ENCODE measurements at places on chromosomes 3 and 15.

GRCh38 chr3:197528190-197528589, 27.6 kb downstream of the BDH1 start:
- no peak for DNase-seq

DNA sequence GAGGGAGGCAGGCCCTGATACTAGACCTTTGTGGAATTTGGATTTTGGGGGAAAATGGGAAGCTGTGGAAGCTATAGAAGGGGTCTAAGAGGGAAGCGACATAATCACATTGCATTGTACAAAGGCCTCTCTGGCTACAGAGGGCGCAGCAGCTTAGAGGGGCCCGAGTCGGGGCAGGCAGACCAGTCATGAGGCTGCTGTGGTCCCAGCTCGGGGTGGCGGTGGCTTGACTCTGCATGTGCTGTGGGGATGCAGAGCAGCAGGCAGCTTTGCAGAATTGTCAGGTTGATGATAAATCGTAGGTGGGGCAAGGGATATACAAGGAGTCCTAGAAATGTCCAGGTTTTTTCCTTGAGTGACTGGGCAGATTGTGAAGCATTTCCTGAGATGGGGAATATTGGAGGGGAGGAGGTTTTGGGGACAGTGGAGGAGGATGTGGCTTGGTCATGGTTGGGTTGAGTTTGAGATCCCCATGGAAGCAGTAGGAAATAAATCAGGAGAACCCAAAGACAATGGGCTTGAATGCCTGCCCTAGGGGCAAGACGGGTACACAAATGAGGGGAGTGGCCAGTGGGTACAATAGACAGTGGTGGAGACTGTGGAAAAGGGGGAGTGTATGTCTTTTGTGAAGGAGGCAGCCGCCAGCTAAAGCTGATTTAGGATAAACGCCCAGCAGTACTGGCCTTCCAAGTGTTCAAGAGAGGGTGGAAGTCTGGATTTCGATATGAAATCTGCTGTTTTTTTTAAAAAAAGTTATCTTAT, 94.1 kb downstream of the HMG20A start:
- no peak for DNase-seq

DNA sequence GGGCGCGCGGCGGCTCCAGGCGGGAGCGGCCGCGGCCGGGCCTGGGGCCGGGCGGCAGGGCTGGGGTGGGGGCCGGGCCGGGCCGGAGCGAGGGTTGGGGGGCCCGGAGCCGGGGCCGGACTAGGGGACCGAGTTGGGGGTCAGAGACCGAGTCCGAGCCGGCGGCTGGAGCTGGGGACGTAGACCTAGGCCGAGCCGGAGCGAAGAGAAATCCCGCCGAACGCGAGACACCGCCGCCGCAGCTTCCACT, 37.3 kb downstream of the HMCES start:
- DNase-seq, result no peak

- no peak for DNase-seq
Measured at GRCh38 chr15:85026304-85027032, 44.8 kb downstream of the PDE8A start.

DNA sequence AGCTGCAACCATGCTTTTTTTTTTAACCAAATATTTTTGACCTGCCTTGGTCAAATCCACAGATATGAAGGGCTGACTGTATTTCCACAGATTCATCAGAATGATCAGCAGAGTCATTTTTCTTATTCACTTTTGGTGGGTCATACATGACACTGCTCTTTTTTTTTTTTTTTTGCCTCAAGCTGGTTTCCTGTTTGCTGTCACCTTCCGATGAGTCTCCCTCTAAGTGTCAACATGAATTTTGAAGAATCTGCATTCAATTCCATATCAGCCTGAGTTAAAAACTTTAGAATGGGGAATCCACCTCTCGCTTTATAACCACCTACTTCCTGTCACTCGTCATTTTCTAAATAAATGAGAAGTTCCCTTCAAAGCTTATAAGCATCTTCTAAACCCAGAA, 2.2 kb upstream of the SLC12A8 start:
- no peak for DNase-seq

DNA sequence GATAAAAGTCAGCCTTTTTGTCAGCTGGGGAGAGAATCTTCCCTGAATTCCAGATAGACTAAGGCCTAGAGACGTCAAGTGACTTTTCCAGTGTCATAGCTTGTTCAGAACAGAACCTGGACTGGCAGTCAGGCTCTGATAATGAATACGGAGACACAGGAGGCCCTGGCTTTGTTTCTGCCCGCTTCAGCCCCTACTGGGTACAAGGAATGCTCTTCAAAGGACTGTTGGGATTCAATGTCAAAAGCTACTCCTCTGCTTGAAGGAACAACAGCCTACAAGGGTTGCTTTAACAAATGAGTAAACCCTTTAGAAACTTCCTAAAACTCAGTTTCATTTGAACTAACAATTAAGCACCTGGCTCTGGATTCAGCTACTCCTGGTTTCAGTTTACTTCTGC, 412.3 kb downstream of the OXSM start:
- no peak for DNase-seq

DNA sequence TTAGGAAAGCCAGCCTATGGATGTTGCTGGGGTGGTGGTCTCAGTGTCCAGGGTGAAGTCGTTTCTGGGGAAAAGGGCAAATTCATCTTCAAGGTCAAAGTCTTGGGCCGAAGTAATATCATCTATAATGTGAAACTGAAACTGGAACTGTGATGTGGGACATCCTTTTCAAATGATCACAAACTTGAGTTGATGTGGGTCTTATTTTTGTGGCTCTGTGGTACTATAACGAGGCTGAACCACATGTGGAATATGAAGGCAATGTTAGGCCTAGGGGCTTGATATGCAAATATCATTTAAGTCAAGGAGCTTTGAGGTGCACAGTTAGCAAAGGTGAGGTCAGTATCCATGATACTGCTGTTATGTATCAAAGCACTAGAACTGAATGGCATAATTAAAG, 1.5 kb upstream of the CD200R1L start:
- DNase-seq, result no peak

GRCh38 chr3:86629511-86629910, 361.4 kb downstream of the VGLL3 start:
- no peak for DNase-seq

- DNase-seq, result no peak
Measured at GRCh38 chr3:80537680-80538079, 769.9 kb upstream of the ROBO1 start.

DNA sequence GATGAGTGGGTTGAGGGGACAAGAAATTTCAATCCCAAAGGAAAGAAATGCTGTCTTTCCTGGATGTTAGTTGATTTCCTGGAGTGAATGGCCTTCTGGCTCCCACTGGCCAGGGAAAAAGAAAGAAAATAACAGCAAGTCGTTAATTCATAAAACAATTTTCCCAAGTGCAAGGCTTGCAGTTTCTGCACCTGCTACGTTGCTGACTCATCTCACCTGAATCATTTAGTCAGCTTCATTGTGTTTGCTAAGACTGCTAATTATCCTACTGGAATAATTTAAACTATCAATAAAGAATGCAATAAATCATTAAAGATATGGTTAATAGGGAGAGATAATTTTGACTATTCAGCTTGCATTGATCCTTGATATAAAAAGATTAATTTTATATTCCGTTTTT, 387.6 kb downstream of the ROBO2 start:
- no peak for DNase-seq

- no peak for DNase-seq
Measured at GRCh38 chr15:85005746-85006145, 24.1 kb downstream of the PDE8A start.

- no peak for DNase-seq
Measured at GRCh38 chr3:51789437-51789836, 10.4 kb upstream of the IQCF6 start.

GRCh38 chr3:42438193-42438592, 27.8 kb upstream of the LYZL4 start:
- DNase-seq, result no peak

DNA sequence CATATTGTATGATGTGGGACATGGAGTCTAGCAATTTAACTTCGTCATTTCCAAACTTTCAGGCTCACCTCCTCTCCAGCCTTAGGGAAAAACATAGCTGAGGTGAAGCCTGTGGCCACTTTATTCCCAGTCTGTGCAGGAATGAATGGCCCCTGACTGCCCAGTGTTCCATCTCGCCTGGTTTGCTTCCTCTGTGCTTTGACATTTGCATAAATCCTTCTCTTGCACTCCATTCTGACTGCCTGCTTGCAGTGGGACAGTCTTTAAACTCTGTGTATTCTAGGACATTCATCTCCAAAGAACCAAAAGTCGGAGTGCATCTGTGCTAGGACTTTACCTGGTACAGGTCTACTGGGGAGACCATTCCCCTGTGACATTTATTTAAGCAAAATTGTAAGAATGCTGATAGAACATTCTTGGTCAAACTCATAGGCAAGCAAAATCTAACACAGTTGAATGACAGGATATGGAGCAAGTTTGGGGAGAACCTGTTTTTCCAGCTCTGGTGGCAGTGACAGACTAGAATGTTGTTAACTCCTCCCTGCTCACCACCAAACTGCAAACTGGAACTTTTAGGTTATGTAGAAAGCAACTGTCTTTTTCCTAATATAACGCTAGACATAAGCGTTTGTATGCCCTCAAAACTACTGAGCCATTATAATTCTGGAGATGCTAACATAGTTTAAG, 22.1 kb downstream of the TMED3 start:
- DNase-seq, result no peak

DNA sequence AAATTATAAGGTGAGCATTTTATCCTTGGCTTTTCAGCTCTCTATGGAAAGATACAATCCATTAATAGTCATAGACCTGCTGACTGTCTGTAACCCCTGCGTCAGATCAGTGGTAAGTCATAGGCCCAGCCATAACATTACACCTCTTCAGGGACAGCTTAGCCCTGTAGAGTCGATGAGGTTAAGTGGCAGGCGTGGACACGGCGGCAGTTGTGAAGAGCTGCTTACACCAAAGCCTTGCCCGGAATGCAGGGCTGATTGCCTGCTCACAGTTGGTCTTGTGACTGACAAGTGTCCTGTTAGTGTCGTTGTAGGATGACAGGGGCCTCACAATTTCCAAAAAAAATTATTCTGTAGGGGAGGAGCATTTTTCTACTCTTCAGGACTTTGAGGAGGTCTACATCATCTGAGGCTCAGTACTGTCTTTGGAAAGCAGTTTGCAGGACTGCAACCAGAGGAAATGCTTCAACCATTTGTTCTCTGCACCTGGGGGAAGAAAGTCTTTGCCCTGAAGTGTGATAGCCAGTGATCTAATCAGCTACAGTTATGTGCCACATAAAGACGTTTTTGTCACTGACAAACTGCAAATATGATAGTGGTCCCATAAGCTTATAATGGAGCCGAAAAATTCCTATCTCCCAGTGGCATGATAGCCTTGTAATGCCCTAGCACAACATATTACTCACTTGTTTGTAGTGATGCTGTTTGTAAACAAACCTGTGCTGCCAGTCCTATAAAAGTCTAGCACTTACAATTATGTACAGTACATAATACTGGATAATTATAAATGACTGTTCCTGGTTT, 14.9 kb upstream of the SELENOT start:
- DNase-seq, result no peak
